NCI-H1694 (cell line): ENCODE measurements at places on chromosomes 4 and X.

DNA sequence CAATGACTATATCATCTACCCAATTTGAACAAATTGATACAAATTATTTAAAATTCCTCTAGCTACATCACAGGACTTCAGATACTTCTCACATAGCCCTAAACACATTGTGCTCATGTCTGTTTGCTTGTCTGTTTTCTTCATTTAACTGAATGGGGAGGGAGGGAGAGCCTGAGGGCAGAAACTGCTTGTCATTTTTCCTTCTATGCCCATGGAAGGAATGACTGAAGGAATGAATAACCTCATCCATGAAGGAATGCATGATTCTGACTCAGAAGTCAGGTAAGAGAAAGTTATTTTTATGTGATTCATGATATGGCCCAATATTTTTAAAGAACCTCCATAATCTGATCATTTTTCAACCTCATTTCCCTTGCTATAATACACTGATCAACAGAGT, 418.0 kb upstream of the PITX2 start:
- no peak for DNase-seq

DNA sequence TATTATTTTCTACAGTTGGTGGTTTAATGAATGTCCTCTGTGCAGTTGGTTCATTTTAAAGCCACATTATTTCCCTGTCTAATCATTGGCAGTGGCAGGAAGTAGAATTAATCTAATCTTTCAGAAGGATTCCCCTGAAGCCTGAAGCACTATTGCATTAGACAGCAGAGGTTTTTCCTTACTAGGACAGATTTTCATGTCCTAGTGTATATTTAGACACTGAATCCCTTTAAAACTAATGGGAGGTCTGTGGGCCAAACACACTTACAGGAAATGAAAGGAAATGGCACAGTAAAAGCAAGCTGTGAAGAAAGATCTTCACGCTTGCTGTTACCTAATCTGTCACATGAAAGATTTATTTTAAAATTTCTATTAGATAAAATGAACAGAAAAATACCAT, 165.2 kb downstream of the SLC39A8 start:
- no peak for DNase-seq

DNA sequence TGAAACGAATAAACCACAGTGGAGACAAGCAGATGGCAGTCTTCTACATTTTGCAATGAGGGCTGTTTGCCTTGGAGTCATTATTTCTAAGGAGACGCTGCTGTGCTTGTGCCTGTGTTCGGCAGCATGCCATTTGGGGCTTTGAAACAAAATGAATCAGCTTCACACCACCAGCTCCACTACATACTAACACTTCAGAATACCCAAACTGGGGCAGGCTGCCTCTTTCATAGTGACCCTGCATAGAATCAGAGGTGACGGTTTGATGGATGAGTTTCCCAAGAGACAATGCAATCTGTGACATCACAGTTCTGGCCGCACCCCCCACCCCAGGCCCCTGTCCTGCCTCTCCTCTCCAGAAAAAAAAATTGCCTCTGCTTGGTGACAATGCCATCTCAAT, 57.1 kb upstream of the MID1 start:
- DNase-seq: peak; percentile 3

GRCh38 chr4:130808492-130808891, 1712.5 kb downstream of the C4orf33 start:
- DNase-seq: no peak

- DNase-seq: no peak
These were observed 87.0 kb downstream of the EFNB1 start for GRCh38 chrX:68915778-68916177.

DNA sequence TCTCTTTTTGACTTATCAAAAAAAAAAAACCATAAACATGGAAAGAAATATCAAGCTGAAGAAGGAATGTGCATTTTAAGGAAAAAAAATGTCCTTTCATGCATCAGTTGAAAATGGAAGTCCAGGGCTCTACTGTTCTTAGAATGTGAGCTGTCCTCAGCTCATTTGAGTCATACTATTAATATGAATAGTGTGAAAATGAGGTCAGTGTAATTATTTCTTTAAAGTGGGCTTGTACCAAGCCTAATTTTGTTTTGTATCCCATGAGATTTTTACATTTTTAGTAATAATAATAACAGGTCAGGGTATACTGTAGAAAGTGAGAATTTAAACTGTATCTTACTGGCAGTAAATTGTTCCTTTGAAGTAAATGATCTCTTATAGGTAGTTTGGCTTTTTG, 148.5 kb downstream of the NAA11 start:
- DNase-seq: no peak

- DNase-seq: no peak
These were observed 911.8 kb downstream of the CENPC start for GRCh38 chr4:66633477-66633876.

DNA sequence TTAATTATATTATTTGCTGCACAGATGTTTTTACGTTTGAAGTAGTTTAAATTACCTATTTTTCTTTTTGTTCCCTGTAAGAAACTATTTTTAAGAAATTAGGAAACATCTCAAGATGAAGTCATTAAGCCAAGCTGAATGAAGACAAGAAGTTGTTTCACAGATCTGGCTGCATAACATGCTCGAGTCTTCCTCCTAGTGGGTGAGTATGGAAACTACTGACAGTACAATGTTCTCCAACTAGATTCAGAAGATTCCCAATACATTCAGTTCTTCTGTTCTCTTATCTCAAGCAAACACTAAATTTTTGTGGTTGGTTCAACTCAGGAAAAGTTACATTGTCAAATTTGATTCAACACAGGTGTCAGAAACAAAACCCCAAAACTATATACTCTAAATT, 256.8 kb upstream of the VCX start:
- no peak for DNase-seq

DNA sequence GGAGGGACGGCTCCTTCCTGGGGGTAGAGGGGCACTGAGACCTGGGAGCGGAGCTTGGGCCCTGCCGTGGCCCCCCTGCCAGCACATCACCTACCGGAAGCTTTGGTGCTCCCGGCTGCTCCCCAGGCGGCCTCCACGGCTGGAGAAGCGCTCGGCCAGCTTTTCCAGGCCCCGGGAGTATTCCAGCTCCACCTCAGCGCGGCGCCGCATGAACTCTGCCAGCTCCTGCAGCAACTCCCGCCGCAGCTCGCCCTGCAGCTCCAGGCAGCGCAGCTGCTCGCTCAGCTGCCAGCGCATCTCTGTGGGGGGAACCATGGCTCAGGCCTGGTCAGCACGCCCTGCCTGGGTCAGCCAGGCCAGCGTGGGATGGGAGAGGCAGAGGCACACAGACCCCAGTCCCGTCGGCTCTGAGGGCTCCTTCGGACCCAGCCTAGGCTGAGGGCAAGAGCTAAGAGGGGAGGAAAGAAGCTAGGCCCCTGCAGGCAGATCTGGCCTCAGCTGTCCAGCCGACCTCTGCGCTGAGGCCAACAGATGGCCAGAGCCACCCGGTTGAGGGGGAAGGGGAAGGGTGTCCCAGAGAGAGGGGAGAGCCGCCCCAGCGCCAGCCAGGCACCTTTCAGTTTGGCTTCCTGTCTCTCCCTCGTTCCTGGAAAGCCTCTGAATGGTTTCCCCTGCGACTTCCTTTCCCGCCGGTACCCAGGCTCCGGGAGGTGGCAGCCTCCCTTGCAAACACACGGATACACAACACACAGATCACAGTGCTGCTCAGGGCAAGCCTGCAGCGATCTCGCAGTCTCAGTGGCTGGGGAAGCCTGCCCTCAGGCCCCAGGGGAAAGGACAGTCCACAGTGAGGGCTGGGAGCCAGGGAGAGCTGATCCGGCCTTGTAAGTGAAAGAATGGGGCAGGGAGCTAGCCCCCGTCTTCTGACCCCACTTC, 4.3 kb downstream of the ARHGAP4 start:
- DNase-seq: peak; percentile 32

DNA sequence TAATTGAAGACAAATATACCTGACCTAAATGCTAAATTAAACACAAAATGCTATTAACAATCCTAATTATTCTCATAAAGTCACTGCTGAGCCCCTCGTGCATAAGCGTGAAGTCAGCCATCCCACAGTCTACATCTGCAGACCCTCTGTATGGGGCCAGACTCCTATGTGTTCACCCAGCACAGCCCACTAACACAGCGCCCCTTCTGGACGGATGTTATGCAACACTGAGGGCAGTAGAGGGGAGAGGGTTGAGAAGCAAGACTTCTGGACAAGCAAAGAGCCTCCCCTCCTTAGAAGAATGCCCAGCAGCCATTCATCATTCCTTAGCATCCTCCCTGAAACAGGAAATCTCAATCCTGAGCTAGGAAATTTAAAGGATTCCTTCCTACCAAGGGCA, 7.9 kb downstream of the TRPC3 start:
- no peak for DNase-seq

GRCh38 chrX:19133784-19134183, 11.5 kb upstream of the ADGRG2 start:
- no peak for DNase-seq

DNA sequence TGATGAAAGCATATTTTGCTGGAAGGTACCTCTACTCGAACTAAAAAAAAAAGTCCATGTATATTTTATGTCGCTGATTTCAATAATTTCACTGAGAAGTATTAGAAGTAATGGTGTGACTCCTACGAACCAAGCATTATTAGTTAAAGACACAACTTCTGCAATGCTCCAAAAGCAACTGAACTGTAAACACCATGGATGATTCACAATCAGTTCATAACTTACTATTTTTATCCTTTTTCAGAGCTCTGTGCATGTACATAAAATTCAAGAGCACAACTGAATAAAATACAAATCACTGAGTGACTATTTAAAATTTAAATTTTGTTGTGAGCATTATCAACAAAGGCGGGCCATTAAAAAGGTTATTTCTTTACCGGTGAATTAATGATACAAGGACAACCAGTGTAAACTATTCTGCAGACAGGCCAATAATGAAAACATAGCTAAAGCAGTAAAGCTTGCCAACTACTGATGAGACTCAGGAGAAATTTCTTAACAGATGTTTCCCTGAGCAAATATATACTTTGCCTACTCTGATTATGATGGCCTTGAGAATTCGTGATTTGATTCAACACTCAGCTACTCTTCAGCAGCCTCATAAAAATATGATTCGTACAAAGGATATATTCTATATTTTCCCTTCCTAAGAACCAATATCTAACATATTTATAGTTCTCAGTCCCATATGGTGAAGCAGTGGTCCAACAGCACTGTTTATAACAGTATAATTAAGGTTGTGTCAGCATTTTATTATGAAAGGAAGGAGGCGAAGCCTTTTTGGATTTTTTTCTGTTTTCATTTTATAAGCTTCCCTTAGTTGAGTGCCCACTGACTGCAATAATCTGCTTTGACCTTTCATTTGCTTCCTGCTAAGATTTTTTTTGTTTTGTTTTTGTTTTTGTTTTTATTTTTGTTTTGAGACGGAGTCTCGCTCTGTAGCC, 62.8 kb upstream of the NEIL3 start:
- no peak for DNase-seq

DNA sequence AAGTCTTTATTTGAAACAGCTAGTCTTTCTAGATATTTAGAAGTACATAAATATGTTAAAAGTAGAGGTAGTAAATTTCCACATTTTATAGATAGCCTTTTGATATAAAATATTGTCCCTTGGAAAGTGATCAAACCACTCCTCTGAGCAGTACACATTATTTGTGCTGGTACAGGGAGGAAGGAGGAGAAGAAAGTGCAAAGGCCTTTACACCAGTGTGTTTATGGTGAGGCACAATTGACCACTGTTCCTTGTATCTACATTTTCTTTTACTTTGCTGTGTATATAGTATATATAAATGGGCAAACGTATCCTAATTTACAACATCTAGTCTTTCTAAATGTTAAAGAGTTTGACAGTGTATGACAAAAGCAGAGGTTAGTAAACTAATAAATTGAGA, 39.9 kb downstream of the CXCL8 start:
- no peak for DNase-seq

- no peak for DNase-seq
These were observed 280.5 kb downstream of the GPM6A start for GRCh38 chr4:175531405-175532091.

GRCh38 chrX:4129626-4130025, 416.2 kb upstream of the PRKX start:
- no peak for DNase-seq

DNA sequence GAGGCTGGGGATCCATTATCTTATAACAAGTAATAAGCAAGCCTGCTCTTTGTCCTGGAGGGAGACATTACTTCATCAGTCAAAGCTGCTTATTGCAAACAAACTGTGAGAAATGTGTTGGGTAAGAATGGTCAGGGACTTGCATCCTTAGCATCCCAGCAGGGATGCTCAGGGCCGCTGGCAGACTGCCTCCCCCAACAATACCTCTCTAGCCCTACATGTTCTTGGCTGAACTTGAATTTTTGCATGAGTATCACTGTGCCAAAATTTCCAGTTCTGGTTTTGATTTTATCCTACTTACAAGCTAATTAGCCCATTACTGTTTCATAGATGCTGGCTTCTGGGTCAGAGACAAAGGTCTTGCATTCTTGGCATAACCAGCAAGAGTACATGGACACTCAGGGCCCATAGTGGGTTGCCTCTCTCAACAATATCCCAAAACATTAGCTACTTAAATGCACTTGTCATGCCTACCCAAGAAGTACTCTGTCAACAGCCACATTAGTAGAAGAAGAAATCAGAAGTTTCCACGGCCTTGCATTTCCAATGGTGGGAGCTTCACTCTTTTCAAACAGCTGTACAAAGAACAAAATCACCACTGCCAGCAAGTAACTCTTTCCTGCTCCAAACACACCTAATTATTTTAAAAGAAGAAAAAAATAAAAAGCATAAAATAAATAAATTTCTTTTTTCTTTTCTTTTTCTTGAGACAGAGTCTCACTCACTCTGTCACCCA, 41.9 kb upstream of the NEUROG2 start:
- no peak for DNase-seq

- DNase-seq: no peak
These were observed 2463.1 kb downstream of the ARAP2 start for GRCh38 chr4:33780952-33781791.

GRCh38 chr4:69689599-69689998, 36.6 kb upstream of the UGT2A1 start:
- peak; percentile 13 for DNase-seq

GRCh38 chrX:48589482-48590162, 7.7 kb upstream of the WDR13 start:
- no peak for DNase-seq

DNA sequence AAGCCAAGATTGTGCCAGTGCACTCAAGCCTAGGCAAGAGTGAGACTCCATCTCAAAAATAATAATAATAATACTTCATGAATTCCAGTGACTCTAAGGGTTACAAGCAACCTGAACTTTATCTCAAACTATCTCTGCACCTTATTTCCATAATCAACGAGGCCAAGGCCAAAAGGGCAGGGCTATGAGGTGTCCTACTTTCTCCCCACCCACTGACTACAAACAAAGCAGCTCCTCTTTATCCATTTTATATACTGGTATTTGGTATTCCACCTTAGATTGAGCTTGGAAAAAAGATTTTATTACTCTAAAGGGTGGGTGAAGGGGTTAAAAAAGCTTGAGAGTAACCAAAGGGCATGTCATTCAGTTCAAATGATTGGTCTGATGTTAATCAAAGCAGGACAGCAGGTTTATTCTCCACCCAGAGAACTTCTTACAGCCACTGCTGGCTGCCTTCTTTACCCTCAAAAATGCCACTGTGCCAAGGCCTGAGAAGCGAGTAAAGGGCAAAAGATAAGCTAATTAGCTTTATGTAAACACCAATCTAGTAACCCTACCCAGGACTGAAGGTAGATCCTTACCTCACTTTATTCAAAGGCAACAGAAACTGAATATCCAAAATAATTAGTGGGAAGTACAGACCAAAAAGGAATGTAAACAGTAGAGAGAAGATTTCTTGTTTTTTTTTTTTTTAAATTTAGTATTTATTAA, 28.2 kb downstream of the APOO start:
- no peak for DNase-seq

- DNase-seq: no peak
These were observed 10.3 kb downstream of the CENPI start for GRCh38 chrX:101108284-101108683.
